Naive thymus-derived CD4-positive, alpha-beta T cell (primary cell): ENCODE measurements at places on chromosomes 16 and 17. TPM values are rescaled to one million over a fixed set of nuclear protein-coding genes. Genes with fewer than 3 reads are reported as not detected.

- peak; percentile 51 for DNase-seq
These were observed 46.3 kb downstream of the DNAH9 start for GRCh38 chr17:11644265-11645212.

DNA sequence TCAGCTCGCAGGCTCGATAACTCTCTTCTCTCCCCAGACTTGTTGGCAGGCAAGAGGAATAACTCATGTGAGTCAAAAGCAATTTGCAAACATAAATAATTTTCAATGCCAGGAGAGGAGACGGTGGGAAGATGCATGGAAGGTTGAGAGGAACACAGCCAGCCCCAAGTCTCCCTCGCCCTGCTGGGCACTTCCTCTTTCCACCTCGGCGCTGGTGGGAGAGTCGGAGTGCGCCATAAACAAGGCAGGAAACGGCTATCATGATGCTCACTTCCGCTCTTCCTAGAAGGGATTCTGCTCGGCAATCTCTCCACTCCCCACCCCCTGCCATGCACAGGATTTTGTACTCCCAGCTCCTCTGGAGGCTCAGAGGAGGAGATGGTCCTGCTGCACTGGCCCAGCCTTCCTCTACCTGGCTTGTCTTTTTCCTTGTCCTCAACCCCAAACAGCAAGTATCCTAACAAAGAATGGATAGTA lies 13.0 kb downstream of the CBX4 start:
- no peak for DNase-seq

DNA sequence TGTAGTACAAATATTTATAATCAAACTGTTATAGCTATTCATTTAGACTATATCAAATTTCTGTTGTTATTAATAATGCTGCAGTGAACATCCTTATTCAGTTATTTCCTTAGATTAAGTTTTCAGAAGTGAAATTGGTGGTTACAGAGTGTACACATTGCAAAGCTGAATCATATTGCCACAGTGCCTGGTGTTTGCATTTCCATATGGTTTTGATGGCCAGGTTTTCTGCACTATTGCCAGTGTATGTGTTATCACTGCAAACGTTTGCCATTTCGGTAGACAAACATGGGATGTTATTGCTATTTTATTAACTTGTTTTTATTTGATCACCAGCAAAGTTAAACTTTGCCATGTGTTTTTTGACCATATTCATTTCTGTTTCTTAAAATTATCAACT lies 259.4 kb downstream of the CDH13 start:
- DNase-seq: no peak

DNA sequence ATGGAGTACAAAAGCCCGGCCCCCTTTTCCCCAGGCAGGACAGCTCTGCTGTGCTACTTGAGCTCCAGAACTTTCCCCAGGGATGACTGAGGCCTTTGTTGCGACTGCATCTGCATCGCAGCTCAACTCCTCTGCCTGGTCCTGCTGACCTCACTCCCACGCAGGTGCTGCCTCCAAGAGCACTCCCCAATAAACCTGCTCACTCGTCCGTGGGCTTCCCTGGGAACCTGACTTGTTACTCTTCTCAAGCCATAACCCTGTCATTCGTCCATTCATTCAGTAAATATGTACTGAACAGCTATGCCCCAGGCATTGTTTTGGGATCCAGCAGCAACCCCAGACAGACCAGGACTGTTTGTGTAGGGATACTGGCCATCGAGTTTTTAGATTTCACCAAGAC lies 11.6 kb upstream of the RMI2 start:
- no peak for DNase-seq

- DNase-seq: no peak
These were observed 20.2 kb downstream of the CBFA2T3 start for GRCh38 chr16:88956546-88957432.

Gene PNPO
- 14.1 TPM for total RNA-seq
